ENCODE measurements at places on chromosomes 6 and 20.

- no peak for DNase-seq
Measured at GRCh38 chr20:62039738-62040137, 25.9 kb downstream of the TAF4 start.

DNA sequence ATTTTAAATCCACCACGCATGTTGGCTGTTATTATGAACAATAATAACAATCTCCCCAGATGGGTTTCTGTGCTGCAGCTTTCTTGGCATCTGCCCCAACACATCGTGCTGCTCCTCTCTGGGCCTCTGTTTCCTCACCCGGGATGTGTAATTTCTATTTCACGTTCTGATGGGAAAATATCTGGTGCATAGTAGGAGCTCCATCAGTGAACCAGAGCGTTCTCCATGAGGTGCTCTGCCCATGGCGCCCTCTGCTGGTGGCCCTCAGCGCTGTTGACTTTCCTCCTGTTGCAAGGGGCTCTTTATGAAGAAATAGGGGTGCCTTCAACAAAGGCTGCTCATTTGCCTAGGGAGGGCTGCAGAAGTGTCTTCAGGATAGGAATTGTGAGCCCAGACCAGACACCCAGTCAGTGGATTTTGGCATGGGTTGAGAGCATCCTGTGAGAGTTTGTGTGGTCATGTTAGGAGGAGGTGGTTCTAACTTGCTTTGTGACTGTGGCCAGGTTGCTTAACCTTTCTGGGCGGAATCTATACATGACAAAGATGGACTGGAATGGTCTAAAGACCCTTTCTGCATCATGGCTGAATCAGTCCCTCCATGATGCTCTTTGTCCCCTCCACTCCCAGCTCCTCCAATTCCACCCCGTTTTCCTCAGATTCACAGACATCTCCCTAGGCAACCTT is 8.1 kb downstream of the SCRT2 start:
- DNase-seq, result peak; percentile 34

DNA sequence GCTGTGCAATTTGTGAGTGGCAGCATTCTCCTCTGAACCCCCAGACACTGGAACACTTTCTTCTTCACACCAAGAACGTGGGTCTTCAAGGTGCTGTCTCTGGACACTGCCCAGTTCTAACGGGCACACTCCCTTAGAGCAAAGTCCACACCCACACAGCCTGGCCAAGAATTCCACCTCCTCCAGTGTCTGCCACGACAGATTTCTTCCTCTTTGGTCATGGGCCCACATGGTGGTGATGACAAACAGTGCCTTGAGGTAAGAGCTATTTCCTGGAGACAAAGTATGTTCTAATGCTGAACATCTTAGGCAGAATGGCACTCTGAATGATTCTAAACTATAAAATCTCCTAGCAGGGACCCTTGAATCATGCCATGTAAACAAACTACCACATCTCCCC is 25.5 kb upstream of the SSTR4 start:
- no peak for DNase-seq

GRCh38 chr20:36784900-36785299 is 11.3 kb upstream of the DSN1 start:
- no peak for DNase-seq

- no peak for DNase-seq
Measured at GRCh38 chr6:100171533-100172321, 177.7 kb upstream of the MCHR2 start.

GRCh38 chr6:105308840-105309239 is 94.0 kb downstream of the PREP start:
- DNase-seq, result no peak

- DNase-seq, result no peak
Measured at GRCh38 chr6:109081516-109082187, 13.0 kb downstream of the SESN1 start.

- DNase-seq, result no peak
Measured at GRCh38 chr20:1304710-1305515, 24.0 kb downstream of the SDCBP2 start.

DNA sequence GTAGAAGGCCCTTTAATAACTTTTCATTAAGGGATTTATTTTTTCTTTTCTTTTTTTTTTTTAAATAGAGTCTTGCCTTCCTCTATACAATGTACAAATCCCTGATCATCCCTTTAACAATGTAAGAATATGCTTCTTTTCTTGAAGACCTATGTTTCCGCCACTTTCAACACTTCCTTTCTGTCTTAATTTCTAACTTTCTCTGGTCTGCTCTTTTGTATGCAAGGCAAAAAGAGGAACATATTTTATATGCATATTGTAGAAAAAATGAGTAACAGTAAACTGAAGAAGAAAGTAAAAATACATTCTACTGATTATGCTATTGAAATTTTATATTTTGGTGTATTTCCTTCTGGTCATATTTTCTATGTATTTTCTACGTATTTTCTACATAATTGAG is 484.7 kb downstream of the TFAP2B start:
- no peak for DNase-seq

DNA sequence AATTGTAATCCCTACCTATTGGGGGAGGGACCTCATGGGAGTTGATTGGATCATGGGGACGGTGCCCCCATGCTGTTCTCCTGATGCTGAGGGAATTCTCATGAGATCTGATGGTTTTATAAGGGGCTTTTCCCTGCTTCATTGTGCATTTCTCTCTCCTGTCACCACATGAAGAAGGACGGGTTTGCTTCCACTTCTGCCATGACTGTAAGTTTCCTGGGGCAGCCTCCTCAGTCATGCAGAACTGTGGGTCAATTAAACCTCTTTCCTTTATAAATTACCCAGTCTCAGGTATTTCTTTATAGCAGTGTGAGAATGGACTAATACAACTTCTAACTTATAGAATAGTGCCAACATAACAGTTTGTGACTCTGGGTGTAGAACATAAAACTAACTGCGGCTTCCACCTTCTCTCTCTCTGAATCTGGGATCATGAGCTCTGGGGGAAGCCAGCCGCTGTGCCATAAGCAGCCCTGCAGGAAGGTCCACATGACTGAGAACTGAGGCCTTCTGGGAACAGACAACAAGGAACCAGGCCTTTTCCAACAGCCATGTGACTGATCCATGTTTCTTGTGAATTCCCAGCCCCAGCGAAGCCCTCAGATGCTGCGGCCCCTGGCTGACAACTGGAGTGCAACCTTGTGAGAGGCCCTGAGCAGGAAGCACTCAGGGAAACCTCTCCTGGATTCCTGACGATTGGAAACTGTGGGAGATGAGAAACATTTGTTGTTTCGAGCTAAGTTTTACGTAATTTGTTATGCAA is 3.4 kb upstream of the HLA-A start:
- DNase-seq, result no peak

Data from memory B cell (primary cell).